ENCODE measurements at places on chromosomes 3 and 15.

DNA sequence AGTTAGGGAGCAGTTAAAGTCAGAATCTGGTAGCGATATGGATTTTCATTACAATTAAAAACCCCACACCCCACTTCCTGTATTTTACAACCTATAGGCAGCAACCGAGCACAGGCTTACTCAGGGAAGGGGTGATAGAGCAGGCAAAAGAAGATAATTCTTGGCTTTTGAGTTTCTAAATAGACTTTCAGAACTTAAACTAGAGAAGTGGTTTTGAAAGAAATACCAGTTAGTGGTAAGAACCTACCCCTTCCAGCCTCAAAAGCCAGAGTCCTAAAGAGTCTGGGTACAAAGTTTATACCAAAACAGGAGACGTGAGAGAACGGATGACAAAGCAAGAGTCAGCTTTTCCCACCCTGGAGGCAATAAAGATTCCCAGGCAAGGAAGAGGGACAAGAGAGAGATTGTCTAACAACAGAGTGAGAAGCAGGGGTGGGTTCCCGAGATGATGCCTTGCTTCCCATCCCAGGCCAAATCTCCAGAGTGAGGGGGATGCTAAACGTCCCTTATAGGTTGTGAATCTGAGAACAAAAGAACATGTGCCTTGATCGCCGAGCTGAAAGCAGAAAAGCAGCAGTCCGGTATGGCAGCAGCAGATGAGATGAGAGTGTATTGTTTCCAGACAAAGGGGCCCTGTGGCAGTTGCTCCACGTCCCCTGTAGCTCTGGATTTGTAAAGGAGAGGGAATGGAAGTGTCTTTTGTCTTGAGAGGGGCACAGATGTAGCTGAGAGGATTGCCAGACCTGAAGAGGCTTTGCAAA, 36.8 kb downstream of the KLHL6 start:
- DNase-seq: no peak

GRCh38 chr3:115885621-115886020, 262.3 kb downstream of the GAP43 start:
- DNase-seq: no peak

- no peak for DNase-seq
Observed at GRCh38 chr15:39315206-39315850, 265.6 kb upstream of the THBS1 start.

DNA sequence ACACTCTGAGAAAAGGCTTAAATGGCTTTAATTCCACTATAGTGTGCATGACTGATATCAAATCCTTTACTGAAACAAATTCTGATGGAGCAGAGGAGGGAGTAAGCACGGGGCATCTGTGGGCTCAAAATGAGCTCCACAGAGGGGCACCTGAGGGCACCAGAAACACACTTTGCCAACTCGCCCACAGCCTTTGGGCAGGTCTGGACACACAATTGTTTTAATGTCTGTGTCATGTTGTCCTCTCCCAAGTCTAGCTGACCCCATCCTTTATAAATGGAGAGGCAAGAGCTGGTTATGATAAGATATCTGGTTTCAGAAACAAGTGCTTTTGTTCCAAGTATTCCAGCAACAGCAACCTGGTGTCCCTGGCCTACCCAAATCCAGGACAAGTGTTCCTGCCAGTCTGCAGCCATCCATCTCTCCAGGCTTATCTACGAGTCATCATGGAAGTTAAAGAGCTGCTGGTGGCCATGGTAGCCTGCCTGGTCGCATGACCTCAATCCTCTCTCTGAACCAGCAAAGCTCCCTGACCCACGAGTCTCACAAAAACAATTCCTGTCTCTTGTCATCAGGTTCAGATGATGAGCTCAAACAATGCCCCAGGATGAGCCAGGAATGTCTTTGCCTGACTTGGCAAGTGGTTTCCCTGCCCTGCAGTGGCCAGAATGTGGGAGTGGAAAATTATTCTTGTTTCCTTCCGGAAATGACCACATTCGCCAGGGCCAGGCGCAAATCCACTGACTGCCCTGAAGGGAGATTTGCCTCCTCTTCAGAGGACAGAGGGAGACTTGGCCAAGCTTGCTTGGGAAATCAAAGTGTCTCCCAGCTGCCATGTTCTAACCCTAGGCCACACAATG, 64.4 kb upstream of the TPM1 start:
- DNase-seq: no peak

- no peak for DNase-seq
Observed at GRCh38 chr15:99455789-99456160, 110.0 kb upstream of the MEF2A start.

- no peak for DNase-seq
Observed at GRCh38 chr3:71109977-71110285, 473.6 kb downstream of the FOXP1 start.

DNA sequence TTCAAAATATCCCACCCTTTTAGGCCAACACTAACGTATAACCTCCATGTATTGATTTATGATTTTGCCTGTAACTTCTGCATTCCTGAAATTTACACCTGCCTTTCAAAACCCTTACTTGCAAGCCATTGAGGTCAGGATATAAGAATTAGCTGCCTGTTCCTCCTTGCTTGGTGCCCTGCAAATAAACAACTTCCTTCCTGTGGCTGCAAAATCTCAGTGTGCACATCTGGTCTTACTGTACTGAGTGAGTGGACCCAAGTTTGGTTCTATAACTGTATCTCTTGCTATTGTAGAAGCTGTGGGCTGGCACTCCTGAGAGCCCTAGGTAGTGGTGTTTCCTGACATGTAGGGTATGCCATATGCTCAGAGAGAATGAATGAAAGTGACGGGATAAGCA, 191.1 kb upstream of the RASGRP1 start:
- no peak for DNase-seq

GRCh38 chr3:133211449-133211848, 173.3 kb downstream of the TMEM108 start:
- no peak for DNase-seq

GRCh38 chr3:58900386-58900785, 149.4 kb downstream of the CFAP20DC start:
- no peak for DNase-seq

DNA sequence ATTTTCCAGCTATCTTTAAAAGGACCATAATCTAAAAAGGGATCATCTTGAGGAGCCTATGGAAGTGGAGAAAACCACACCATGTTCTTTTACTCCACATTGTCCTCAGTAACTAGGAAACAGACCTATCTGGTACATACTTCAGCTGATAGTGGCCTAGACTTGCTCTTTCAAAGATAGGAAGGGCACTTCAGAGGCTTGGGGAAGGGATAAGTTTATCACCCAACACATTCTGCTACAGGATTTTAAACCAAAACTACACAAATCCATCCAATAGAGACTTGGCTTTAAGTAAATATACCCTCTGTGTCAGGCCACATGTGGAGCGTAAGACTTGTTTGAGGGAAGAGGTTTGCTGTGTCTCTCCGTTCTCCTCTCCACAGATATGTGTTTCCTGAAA, 35.4 kb downstream of the CP start:
- DNase-seq: no peak

GRCh38 chr3:24828551-24828950, 333.9 kb upstream of the THRB start:
- no peak for DNase-seq

DNA sequence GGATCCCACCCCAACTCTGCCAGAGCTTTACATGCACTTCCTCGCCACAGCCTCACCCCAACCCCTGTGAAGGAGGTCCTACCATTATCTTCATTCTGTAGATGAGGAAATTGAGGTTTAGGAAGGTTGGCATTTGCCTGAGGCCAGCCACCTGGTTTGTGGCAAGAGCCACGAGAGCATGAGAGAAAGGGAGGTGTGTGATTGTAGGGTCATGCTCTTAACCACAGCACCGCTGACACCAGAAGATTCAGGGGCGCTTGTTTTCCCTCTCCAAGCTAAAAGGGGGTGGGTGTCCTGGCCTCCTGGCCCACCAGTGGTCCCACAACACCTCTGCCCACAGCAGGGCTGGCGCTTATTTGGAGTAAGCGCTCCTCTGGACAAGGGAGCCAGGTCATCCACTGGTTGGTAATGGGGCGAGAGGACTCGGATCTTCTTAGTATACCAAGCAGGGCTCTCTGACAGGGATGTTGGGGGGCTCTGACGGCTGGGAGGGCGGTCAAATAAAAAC, 691 bp downstream of the RHCG start:
- DNase-seq: no peak

GRCh38 chr3:15606434-15606891, 4.9 kb downstream of the BTD start:
- no peak for DNase-seq

DNA sequence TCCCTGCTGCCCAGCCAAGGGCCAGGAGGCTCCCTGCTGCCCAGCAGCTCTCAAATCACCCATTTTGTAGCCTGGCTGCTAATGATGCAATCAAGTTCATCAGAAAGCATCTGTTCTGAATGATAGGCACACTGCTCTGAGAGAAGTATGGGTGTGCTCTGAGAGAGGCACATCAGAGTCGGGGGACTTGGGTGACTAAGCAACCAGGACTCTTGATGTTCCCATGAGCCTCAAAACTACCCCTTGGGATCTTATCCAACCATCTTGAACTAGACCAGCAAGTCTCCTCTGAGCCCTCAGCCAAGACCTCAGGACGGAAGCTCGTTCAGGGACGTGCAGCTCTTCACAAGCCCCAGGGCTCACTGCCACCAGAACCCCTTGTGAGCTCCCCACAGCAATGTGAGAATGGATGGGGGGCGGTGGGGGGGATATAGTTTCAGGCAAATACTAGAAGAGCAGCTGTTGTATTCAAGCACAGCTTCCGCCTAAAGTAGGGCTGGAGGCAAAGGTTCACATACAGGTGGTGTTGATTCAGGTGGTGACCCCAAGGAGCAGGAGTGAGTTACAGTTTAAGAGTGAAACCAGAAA, 52.2 kb upstream of the HES1 start:
- DNase-seq: no peak

DNA sequence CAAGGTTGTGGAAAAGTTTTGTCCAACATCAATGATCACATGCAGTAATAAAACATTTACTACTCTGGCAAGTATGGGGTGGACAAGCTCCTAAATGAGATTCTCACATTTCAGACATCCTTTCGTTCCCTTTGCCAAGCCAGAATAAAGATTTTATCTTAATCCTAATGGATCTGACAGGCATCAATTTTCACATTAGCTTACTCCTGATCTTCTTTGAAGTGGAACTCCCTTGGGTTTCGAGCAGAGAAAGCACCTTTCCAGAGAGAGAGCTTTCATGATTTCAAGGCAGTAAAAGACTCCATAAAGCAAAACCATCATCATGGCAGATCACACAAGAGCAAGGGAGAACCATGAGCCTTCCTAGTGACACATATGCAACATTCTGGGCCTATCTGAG, 27.3 kb upstream of the EID1 start:
- DNase-seq: no peak

- no peak for DNase-seq
Observed at GRCh38 chr3:31710123-31710803, 177.5 kb downstream of the STT3B start.

DNA sequence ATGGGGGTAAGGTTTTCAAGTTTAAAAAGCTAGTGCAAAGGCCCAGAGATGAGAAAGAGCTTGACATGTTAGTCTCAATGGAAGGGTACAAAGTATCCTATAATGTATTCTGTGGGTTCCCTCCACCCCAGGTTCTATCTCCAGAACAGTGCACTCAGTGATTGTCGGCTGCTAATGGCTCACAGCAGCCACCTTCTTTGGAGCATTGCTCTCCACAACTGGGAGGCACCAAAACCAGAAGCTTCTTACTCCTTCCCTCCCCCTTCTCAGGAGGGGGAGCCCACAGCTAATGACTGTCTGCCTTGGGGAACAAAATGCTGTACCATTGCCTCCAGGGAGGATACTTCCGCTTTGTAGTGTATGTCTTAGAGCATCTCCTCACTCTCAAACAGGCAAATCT, 439.4 kb upstream of the RBMS3 start:
- no peak for DNase-seq

DNA sequence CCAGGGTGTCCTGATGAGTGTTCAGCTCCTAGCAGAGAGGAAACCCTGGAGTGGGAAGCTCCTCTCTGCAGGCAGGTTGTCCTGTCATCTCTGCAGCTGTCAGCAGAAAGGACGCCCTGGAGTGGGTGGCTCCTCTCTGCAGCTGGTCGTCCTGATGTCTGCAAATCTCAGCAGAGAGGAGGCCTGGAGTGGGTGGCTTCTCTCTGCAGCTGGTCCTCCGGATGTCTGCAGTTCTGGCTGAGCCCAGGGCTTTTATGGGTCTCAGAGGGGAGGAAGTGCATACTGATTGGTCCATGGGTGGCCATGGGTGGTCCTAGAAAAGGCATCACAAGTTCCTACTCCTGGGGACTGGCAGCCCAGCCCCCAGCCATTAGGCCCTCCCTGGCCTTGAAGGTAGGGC, 102.6 kb upstream of the BNIP2 start:
- no peak for DNase-seq

DNA sequence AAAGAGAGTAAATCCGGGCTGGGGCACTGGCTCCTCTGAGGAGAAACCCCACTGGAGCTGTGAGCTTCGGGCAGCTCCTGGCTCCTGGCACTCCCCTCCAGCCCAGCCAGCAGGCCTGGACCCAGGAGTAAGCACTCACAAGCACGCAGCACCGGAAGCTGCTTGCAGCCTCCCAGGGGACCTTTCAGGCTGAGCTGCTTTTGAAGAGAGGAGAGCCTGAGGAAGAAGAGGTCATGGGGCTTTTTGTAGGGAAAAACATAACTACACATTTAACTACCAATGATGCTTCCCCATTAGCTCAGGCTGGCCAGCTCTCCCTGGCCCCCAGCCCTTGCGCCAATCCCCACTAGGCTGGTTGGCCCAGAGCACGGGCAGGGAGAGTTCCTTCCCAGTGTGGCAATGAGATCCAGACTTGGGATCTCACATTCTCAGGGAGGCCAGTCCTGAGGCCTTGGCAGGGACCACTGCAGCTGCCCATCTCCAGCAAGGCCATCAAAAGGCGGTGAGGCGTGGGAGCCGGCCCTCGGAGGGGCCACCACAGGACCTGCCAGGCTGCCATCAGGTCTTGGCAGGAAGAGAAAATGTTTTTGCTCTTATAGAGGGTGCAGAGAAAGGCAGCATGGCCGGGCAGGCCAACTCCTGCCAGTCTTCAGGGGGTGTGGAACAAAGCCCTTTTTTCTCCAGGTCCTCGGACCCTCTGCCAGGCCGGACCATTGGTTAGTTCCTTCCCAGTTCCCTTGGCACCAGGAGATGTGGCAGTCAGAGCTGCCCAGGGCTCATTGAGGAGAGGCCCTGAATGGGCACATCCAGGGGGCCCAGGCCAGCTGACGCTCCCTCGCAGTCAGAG, 41.5 kb upstream of the MFGE8 start:
- DNase-seq: no peak

- DNase-seq: no peak
Observed at GRCh38 chr15:73691396-73691795, 7.2 kb downstream of the CD276 start.

GRCh38 chr3:72786668-72787067, 61.6 kb downstream of the SHQ1 start:
- no peak for DNase-seq

GRCh38 chr3:176120507-176120906, 1076.8 kb downstream of the TBL1XR1 start:
- no peak for DNase-seq

Measured in C1 segment of cervical spinal cord (tissue), 14 donors.